Panc1 (cell line): ENCODE measurements at places on chromosomes 1 and 21. TPM values are rescaled to one million over a fixed set of nuclear protein-coding genes. Genes with fewer than 3 reads are reported as not detected.
A peak's percentile ranks its signal among the peaks of the same experiment; 100 is the strongest.

GRCh38 chr1:97379387-97380075, 541.3 kb downstream of the DPYD start:
- no peak for DNase-seq

- no peak for DNase-seq
Observed at GRCh38 chr21:38351961-38352521, 95.2 kb downstream of the KCNJ15 start.

DNA sequence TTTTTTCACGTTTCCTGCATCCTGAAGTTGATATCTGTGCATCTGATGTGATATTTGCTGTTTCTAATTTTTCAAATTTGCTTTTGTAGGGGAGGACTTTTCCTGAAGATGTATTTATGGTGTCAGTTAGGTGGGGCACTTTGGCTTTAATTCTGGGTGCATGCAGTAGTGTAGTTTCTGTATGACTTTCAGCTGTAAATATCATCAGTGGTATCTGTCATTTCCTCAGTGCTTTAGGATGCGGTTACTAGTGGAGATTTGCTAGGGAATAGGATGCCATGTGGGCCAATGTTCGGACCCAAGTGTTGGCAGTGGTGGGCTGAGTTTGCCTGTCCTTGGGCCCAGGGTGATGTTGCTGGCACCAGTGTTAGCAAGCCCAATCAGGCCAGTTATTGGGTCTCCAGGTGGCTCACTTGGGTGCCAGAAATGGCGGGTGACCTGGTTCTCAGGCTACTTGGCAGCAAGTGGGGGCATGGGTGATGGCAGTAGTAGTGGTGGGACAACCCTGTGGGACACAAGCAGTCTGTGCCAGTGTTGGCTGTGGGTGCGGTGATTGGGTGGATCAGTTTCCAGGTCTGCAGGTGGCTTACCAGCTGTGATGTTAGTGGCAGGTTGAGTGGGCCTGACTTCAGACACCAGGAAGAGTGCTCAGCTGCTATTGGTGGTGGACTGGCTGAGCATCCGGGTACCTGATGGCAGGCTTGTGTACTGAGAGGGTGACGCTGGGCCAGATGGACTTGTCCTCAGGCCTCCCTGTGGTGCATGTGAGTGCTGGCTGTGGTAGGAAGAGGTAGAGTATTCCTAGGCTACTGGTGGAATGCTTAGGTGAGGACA, 24.4 kb downstream of the CD55 start:
- no peak for DNase-seq

DNA sequence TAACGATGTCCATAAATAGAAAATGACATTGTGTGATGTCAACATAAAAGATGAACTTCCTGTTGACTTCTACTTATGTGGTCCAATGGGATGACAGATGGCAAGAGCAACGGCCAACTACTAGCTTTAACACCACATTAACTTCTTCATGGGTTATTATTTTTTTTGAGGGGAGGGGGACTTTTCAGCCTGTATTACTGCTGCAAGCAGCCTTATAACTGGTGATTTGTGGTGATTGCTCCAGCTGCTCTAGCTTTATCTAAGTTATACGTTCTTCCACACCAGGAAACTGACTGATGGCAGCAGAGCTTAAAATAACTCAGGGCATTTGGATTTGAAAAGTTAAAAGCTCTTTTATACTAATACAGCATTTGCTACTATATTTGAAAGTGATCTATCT, 228.8 kb upstream of the B3GALT2 start:
- no peak for DNase-seq

DNA sequence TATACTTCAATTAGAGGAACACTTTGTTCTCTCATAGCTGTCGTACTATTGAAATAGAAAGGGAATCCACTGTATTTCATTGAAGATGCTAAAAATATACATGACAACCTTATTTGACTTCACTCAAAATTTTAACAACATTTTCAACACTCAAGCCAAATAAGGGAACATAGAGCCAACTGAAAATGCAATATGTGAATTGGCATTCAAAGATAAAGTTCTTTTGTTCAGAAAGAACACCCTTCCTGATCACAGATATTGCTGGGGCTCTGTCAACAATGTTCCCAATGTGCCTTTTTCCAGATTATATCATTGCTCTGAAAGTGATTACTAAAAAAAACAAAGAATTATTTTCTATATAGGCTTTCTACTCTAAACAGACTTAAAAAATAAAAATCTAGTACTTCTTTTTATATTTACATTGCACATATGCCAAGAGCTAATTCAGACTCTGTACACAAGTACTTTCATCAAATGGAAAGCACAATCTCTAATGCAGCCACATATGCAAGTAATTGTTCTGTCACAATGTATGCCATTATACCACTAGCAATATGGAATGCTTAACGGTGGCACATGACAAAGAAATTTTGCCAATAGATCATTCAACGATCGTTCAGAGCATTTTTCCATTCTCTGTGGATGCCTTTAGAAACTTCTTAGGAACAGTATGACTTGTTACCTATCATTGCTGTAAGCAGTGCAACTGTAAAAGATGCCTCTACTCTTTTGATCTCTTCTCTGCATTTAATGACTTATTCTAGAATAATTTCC, 171.0 kb downstream of the EIF4G3 start:
- no peak for DNase-seq

DNA sequence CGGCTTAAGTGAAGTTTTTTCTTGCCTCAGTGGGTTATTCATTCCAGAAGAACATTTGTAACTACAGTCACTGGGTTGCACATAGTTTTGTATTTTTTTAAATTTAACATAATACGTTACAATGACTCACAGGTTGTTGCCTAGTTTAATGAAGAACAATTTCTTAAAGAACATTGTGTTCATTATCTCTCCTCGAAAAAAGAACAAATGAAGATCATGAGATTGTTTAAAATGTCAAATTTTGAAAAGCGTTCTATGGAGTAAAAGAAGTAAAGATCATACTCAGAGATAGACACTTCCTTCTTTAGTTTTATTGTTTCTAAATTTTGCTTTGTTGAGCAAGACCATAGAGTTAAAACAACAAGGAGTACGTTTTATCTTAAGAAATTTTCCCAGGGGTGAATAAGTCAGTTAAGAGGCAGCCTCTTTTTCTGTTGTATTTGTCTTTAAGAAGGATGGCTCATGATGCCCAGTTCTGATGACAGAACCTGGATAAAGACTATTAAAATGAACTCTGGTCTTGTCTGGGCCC, 10.5 kb upstream of the SLAMF1 start:
- DNase-seq = no peak

- no peak for DNase-seq
Observed at GRCh38 chr1:205811660-205812059, 1.3 kb downstream of the SLC41A1 start.

DNA sequence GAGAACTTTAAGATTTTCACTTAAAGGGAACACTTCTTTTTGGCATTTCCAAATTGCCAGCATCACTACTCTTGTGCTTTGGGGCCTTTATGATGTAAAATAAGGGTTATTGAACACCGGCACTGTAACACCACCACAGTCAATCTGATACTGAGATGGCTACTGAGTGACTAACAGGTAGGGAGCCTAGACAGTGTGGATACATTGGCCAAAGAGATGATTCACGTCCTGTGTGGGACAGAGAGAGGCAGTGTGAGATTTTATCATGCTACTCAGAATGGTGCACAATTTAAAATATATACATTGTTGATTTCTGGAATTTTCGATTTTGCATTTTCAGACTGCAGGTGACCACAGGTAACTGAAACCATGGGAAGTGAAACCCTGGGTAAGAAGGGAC, 261.6 kb downstream of the SPATA17 start:
- no peak for DNase-seq

DNA sequence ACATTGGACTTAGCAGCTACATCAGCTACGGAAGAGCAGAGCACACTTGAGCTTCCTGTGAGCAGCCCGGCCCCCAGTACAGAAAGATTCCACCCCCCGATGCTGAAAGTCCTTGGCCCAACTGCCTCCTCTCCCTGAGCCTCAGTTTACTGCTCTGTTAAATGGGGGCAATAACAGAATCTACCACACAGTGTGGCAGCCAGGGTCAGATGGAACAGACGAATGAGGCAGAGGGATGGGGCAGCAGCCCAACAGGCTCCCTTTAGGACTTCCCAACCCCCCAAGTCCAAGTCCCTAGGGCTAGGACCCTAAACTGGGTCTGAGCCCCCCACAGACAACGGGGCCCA, 22.9 kb upstream of the C1QA start:
- DNase-seq = no peak

GRCh38 chr1:66599346-66599745, 65.4 kb downstream of the SGIP1 start:
- no peak for DNase-seq

DNA sequence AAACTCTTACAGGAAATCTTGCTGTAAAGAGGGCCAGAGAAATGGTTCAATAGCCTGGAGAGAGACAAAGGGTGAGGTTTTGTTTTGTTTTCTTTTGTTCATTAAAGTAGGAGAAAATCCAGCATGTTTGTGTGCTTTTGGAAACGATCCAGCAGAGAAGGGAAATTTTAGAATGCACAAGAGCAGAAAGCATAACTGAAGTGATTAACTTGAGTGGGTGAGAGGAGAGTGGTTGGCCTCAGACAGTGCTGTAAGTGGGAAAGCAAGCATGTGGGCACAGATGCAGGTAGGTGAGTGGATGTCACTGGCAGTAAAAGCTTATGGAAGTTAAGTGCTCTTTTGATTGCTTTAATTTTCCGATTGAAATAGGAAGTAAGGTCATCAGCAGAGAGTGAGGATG, 50.2 kb downstream of the EEIG2 start:
- no peak for DNase-seq

- DNase-seq = no peak
Observed at GRCh38 chr1:65404941-65405340, 15.5 kb upstream of the LEPR start.

DNA sequence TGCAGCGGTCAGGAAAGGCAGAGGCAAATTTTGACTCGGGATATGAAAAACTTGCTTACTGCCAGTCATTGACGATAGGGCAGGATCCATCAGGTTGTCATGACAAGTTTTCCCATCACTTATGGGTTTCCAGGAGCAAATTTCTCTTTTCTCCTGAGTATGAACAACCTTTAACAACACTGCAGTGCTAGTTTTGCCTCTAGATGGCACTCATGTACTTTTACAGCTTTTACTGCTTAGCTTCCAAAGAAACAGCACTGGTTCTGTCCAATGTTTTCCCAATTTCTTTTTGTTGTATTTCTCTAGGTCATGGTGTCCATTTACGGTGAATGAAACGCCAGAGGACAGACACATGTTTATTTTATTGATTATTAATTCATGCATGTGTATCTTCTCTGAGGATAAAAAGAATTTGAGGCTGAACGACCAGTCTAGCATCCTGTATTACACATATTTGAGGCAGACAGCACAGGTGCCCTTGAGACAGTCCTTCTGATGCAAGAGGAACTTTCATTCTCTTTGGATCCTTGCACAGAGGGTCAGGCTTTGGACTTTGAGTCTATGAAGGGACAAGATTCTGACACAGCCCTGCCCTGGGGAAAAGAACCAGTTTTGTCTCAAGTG, 112.3 kb upstream of the TRABD2B start:
- DNase-seq = peak; percentile 51

GRCh38 chr1:114771992-114772391, 8.5 kb downstream of the SIKE1 start:
- DNase-seq = no peak

The HHAT gene
- 2.3 TPM for total RNA-seq

GRCh38 chr1:168164771-168165170, 14.0 kb upstream of the TIPRL start:
- no peak for DNase-seq

DNA sequence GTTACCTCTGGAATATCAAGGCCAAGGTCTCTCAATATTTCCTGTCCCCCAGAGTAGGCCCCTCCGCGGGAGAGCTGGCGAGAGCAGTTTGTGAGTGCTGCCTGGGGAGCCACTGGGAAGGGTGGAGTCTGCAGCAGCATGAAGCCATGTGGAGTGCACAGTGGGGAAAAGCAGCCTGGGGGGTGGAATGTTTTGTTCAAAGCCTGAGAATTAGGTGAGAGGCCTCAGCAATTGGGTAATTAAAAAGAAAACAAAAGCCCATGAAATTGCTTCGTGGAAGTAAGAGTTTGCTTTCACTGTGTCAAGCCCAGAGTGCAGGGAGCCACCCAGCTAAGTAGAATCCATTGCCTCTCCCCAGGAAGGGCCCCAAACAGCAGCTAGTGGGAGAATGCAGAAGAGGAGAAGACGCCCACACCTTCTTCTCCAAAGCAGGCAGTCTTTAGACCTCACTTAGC, 30.2 kb upstream of the DISC1 start:
- DNase-seq = no peak

The B3GALT2 gene
- 0.08 TPM for total RNA-seq

DNA sequence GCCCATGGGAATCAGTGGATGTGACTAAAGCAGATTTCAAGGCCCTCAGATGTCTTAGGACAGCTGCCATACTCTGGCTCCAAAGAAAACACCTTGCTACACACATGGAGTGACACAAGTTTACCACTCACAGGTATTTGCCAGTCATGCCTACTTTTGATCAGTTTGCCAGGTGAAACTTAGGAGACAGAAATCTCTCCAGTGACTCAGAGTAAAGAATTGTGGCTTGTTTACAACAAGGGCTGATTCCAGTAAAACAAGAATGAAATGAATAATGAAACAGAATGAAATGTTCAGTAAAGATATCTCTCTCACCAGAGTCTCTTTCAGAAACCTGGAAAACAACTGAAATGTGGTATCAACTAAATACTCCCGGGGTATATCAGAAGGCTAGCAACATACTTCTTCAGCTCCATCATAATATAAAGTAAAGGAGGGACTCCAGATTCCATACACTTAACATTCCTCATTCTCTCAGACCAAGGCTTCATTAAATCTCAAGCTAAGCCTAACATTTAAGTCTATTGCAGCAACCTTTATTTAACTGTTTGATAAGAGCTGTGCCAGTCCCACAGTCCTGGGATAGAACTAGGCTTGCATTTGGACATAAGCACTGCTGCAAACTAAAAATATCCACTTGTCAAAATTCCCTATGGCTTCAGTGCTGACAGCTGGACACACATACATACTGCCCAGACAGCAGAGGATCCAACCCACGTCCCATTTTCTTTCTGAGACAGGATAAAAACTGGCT, 143.3 kb downstream of the SIPA1L2 start:
- DNase-seq = no peak

The SLAMF7 gene
- total RNA-seq = 0.21 TPM

The NHLH2 gene
- total RNA-seq = not detected

The PROX1 gene
- 0.13 TPM for total RNA-seq

- DNase-seq = no peak
Observed at GRCh38 chr1:70196333-70196732, 9.0 kb downstream of the LRRC40 start.

The TXNDC12 gene
- 77.5 TPM for total RNA-seq

DNA sequence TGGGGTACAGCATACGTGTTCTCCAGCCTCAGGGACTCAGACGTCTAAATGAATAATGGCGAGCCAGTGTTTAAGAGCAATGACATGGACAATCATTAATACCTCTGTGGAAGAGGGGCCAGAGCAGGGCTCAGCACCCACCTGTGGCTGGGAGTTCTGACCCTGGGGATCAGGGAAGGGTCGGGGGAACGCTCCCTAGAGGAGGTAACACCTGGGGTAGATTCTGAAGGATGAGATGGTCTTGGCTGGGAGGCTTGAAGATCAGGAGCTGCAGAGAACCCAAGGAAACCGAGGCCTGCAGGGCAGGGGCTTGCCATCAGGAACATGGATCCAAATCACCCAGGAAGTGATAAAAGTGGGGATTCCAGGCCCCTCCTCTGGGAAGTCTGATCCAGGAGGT, 138.2 kb upstream of the RUNX3 start:
- no peak for DNase-seq

GRCh38 chr1:11731691-11732283, 4.1 kb upstream of the AGTRAP start:
- DNase-seq = no peak

- no peak for DNase-seq
Observed at GRCh38 chr1:42979896-42980800, 21.5 kb upstream of the SLC2A1 start.

The KCNN3 gene
- 0.05 TPM for total RNA-seq
